ENCODE measurements at places on chromosomes 4 and X.

- DNase-seq, result no peak
Measured at GRCh38 chr4:177194906-177195305, 114.8 kb upstream of the NEIL3 start.

- peak; percentile 72 for DNase-seq
Measured at GRCh38 chr4:56908206-56909085, 746 bp downstream of the REST start.

GRCh38 chr4:126610933-126611332 is 1021.8 kb upstream of the INTU start:
- no peak for DNase-seq

GRCh38 chr4:77819404-77819842 is 255 bp upstream of the CNOT6L start:
- no peak for DNase-seq

DNA sequence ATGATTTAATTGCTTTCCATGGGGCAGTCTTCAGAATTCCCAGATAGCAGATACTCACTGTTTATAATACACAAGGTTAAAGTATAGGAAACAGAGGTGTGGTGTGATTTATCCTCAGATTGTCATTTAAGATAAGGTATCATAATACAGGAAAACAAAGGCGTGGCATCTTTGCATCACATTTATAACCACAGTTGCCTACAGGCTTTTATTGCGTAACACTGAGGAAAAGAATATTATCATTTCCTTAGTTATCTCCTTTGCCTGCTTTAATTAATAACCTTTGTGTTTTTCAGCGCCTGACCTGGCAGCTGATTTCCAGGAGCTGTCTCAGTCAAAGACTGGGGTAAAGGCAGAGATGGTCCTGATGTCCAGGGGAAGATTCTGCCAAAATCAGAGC is 68.8 kb downstream of the SSX7 start:
- no peak for DNase-seq

GRCh38 chr4:181890911-181891310 is 352.3 kb upstream of the TENM3 start:
- DNase-seq, result no peak

GRCh38 chrX:142873214-142873613 is 152.5 kb upstream of the SPANXN4 start:
- DNase-seq, result no peak

- DNase-seq, result no peak
Measured at GRCh38 chr4:163191999-163192398, 25.3 kb upstream of the NAF1 start.

DNA sequence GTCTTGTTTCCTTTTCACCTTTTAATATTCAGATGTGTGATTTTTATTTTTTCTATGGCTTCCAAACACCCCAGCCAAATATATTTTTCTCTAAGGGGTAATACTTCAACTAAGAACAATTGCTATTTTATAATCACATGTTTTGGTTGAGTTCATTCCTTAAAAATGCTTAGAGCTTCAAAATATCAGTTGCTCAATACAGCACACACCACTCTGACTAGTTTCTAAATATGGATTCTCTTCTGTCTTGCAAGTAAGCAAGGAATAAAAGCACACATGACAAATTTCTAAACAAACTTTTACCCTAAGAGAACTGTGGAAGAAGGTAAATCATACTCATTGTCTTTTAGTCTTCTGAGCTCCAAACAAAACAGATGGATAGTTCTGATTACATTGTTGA is 27.2 kb downstream of the ANTXR2 start:
- DNase-seq, result no peak

GRCh38 chr4:2756691-2757350 is 685 bp upstream of the TNIP2 start:
- DNase-seq, result no peak

DNA sequence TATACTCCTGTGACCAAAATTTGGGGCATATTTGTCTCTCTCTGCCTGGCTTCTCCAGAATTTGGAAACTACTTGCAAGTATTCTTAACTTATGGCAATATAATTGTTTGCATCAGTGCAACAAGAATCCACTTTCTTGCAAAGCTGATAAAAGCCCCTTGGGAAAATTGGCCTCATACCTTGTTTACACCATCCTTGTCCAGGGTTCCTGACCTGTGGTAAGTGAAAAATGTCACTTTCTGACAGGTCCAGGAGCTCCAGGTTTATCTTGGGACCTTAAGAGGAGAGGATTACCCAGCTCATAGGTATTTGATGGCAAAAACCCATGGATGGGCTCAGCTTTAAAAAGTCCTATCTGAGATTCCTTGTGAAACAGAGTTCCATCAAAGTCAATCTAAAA is 29.3 kb upstream of the CXCL13 start:
- DNase-seq, result no peak

DNA sequence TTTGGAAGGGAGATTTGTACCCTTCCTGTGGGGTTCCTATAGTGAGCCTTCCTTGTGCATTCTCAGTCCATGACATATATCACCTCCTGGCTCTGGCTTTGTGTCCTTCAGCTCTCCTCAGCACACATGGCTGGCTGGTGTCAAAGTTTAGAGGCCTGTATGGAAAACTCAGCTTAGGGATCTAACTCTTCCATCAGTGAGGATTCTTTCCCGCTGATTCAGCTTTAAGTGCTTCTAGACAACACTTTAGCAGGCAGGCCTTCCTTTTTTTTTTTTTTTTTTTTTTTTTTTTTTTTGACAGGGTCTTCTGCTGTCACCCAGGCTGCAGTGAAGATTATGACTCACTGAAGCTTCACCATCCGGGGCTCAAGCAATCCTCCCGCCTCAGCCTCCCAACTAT is 84.2 kb downstream of the NPNT start:
- DNase-seq, result no peak

DNA sequence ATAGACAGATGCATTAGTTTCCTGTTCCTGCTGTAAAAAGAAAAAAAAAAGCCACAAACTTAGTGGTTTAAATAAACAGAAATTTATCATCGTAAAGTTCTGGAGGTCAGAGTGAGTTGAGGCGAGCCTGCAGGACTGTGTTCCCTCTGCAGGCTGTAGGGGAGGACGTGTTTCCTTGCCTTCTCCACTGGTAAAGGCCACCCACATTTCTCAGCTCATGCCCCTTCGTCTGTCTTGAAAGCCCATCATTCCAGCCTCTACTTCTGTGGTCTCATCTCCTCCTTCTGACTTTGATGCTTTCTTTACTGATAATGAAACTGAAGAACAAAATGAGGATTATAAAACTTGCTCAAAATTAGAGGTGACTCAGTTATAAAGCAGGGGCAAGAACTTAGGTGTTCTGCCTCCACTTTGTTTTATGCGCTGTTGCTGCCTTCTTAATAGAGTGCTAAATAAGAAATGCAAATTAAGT is 143.0 kb downstream of the STIM2 start:
- no peak for DNase-seq

DNA sequence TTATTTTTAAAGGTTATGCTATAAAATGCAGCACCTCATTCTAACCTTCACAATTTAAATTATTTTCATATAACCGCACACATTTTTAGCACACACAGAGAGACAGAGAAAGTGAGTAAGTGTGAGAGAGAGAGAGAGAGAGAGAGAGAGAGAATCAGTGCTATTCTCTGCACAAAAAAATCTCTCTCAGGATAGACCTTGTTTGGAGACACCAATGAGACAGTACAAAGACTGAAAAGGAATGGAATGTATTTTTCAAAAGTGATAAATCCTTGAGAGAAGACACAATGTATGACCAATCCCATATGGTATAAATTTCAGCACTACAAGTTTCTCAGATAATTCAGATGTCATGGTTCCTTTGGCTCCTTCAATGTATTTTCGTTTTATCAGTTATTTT is 132.1 kb upstream of the PCDH18 start:
- no peak for DNase-seq

GRCh38 chrX:56804867-56805266 is 75.8 kb downstream of the NBDY start:
- DNase-seq, result no peak

GRCh38 chrX:153624196-153625091 is 22.6 kb upstream of the DUSP9 start:
- no peak for DNase-seq

DNA sequence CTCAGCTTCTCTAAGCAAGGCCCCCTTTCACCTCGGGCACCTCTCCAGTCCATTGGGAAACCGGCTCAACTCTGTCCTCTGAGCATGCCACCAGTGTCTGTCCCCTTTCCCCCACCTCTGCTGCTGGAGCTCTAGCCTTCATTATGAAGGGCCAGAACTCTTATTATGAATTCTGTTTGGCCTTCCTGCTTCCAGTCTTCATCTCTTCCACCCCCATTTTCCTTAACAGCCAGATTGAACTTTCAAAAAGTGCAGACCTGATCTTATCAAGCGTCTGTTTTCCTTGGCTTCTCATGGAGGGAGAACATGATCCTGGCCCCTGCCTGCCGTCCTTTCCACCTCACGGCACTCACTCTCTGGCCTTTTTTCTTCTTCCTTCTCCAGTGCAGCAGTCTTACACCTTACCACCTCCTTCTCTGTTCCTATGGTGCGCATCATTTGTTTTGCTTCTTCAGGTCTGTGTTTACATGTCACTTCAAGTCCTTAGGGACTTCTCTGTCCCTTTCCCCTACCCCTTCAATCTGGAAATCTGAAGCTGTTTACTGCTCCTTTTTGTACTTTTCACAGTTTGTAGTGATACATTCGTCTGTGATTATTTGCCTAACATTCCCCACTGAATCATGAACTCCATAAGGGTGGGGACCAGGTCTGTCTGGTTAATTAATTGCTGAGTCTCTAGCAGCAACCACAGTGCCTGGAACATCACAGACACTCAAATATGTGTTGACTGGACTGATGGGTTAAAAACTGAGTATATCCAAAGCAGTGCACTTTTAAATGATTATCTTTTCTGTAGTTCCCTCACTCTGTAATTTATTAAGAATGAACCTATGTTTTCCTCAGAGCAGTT is 55.8 kb downstream of the FNIP2 start:
- DNase-seq, result no peak

DNA sequence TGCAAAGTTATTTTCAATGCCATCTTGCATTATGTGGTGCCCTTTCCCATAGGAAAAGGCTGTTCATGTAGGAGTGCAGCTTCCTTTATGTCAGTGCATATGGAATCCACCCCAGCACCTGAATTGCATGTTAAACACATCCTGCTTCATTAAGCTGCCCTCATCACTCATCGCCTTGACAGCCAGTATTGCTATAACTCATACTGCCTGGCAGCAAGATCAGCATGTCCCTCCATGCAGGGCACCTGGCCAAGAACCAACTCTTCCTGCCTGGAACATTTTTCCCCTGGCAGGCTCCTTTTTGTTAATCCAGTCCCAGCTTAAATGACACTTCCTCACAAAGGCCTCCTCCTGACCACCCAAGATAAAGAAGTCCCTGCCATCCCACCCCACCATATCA is 23.5 kb upstream of the CA5B start:
- DNase-seq, result no peak

DNA sequence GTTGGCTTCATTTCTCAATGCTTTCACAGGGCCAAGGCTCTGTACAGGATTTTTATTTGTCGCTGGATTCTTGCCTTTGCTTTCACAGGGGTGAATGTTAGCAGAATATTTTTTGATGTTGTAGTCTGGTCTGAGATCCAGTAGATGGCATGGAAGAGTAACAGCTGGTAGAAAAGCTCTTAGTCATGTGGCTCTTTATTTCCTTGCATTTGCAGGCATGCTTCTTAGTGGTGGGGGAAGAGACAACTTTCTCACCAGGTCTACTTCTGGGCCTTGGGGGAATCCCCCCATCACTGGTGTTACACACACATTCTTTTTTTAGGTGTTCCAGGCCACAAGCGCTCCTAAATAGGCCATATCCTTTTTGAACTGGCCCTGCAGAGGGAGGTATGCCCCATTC is 58.2 kb upstream of the DKK2 start:
- DNase-seq, result peak; percentile 33

- DNase-seq, result no peak
Measured at GRCh38 chr4:181219783-181220416, 1023.3 kb upstream of the TENM3 start.

- no peak for DNase-seq
Measured at GRCh38 chrX:150525061-150525919, 43.1 kb upstream of the MTM1 start.

DNA sequence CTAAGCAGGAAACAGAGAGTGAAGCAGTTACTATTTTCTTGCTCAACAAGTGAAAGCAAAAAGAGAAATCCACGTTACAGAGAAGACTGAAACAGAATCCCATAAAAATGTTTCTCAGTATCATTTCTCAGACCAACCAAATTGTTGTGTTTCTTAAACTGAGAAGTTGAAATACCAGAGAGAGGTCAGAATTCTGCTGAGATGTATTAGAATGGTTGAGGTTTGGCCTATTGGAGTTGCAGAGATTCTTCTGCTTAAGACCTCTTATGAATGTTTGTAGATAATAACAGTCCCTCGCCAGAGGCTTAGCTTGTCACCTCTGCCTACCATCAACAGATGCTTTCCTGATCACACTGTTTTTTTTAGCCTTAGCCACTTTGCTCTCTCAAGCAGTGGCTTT is 481.4 kb downstream of the TRIML1 start:
- no peak for DNase-seq

- no peak for DNase-seq
Measured at GRCh38 chr4:100809506-100809905, 291.7 kb upstream of the EMCN start.

- DNase-seq, result no peak
Measured at GRCh38 chr4:107956011-107956410, 24.7 kb downstream of the CYP2U1 start.

- DNase-seq, result no peak
Measured at GRCh38 chr4:110628663-110629213, 5.9 kb upstream of the PITX2 start.

GRCh38 chr4:62531264-62531663 is 1331.1 kb downstream of the ADGRL3 start:
- no peak for DNase-seq

- DNase-seq, result peak; percentile 30
Measured at GRCh38 chrX:129678614-129679195, 23.9 kb upstream of the APLN start.

GRCh38 chrX:39682778-39683177 is 415.0 kb downstream of the BCOR start:
- no peak for DNase-seq

DNA sequence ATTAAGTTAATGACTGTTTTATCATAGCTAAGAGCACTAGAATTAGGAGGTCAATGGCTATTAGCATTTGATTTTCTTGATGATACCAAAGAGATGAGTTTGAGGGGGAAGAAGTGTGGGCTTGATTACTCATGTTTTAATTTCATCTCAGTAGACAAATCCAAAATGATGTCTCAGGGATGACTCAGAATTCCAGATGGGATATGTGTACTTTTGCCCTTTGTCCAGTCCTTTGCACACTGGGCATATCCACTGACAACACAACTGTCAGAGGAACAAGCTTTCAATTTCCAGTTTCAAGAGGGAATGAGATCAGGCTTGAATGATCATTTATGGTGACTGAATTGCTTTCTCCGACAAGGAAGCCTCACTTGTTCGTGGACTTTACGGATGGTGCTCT is 325.3 kb upstream of the FTHL17 start:
- DNase-seq, result no peak

- DNase-seq, result no peak
Measured at GRCh38 chr4:168057412-168057811, 34.9 kb upstream of the ANXA10 start.

- no peak for DNase-seq
Measured at GRCh38 chrX:120536061-120536460, 24.7 kb downstream of the CUL4B start.

GRCh38 chr4:3276986-3277385 is 15.8 kb upstream of the RGS12 start:
- no peak for DNase-seq

Data from central memory CD4-positive, alpha-beta T cell (primary cell).